ENCODE measurements at places on chromosomes 6 and 20. TPM values are rescaled to one million over a fixed set of nuclear protein-coding genes. Genes with fewer than 3 reads are reported as not detected.

The ZFP57 gene
- 0.25 TPM for polyA plus RNA-seq

The CCM2L gene
- polyA plus RNA-seq: 6.4 TPM

The FHL5 gene
- not detected for polyA plus RNA-seq

The HLA-DRB5 gene
- polyA plus RNA-seq: 54.5 TPM

The RGL2 gene
- polyA plus RNA-seq: 95.5 TPM

The RXRB gene
- polyA plus RNA-seq: 49.3 TPM

The CST4 gene
- not detected for polyA plus RNA-seq

The IL20RA gene
- polyA plus RNA-seq: 1.7 TPM

The SGK1 gene
- polyA plus RNA-seq: 94.1 TPM

The OXT gene
- not detected for polyA plus RNA-seq

The PI16 gene
- polyA plus RNA-seq: 1.4 TPM

The CLPSL2 gene
- polyA plus RNA-seq: not detected

The ASIP gene
- 0.28 TPM for polyA plus RNA-seq

Measured in right renal cortex interstitium (tissue), 3 donors.